ENCODE measurements at places on chromosomes 7 and 10. TPM values are rescaled to one million over a fixed set of nuclear protein-coding genes. Genes with fewer than 3 reads are reported as not detected.
A peak's percentile ranks its signal among the peaks of the same experiment; 100 is the strongest.

FGFBP3 gene
- total RNA-seq, result 3.1 TPM

GHRHR gene
- total RNA-seq, result not detected

EPHA1 gene
- total RNA-seq, result 2.8 TPM

NPC1L1 gene
- total RNA-seq, result not detected

ZNF503 gene
- 0.31 TPM for total RNA-seq

PSMA2 gene
- total RNA-seq, result 193 TPM

HSPA14 gene
- 36.1 TPM for total RNA-seq

DNA sequence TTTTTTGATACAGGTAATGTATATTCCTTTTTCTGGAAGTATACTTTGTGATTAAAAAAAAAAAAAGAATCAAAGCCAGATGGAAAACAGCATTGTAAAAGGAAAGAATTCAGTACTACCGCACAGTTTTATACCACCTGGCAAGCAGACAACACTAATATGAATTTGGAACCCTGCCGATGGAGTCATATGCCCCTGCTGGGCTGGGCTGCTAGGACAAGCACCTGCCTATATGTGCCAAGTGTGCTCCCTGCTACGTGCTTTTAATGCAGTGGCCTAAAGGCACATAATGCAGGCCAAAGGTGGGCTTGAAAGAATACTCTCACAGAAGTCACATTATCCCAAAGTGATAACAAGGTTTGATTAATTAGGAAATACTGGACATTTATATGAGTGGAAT is 29.8 kb upstream of the WAC start:
- peak; percentile 3 for DNase-seq
- H3K27ac ChIP-seq, result no peak overlapping the region
- H3K27me3 ChIP-seq, result no peaks in the 10 kb centered on the region
- no peak overlapping the region for H3K4me3 ChIP-seq

DNA sequence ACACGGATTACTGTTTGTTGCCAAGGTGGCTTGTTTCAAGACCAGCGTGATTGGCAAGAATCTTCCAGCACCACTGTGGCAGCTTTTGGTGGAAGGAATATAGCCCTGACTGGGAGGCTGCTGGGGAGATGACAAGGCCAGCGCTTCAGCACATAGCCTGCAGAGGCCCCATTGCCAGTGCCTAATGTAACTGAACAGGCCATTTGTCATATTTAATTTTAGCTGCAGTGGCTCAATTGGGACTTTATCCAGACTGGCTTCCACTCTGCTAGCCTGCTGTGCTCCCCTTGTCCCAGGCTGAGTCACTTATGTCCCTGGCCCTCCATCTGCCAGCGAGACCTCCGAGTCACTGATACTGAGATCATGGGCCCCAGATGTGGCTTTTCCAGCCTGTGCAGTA is 483.1 kb downstream of the GALNT17 start:
- no peaks in the 10 kb centered on the region for H3K36me3 ChIP-seq
- no peak for DNase-seq
- no peak overlapping the region for H3K4me3 ChIP-seq

GRCh38 chr7:132399367-132399766 is 176.9 kb downstream of the PLXNA4 start:
- no peaks in the 10 kb centered on the region for H3K36me3 ChIP-seq
- H3K4me3 ChIP-seq, result no peak overlapping the region
- H3K27me3 ChIP-seq, result no peaks in the 10 kb centered on the region
- H3K4me1 ChIP-seq, result no peaks in the 10 kb centered on the region

GRCh38 chr7:76292213-76292573 is 10.3 kb upstream of the HSPB1 start:
- no peak overlapping the region for H3K4me3 ChIP-seq
- H3K36me3 ChIP-seq, result no peaks in the 10 kb centered on the region
- H3K27me3 ChIP-seq, result no peaks in the 10 kb centered on the region
- no peak for DNase-seq
- peaks cover 13% of the 10 kb centered on the region for H3K4me1 ChIP-seq
- no peak overlapping the region for H3K27ac ChIP-seq

- no peak overlapping the region for H3K4me3 ChIP-seq
- no peaks in the 10 kb centered on the region for H3K27me3 ChIP-seq
- peak; percentile 52 for DNase-seq
- peaks cover 4% of the 10 kb centered on the region for H3K36me3 ChIP-seq
Measured at GRCh38 chr10:84214612-84215235, 10.6 kb downstream of the LRIT2 start.

GRCh38 chr10:13839430-13839990 is 252.7 kb downstream of the PRPF18 start:
- no peak overlapping the region for H3K27ac ChIP-seq
- DNase-seq, result no peak
- peaks cover 2% of the 10 kb centered on the region for H3K4me1 ChIP-seq
- peaks cover 2% of the 10 kb centered on the region for H3K27me3 ChIP-seq
- H3K4me3 ChIP-seq, result no peak overlapping the region

DNA sequence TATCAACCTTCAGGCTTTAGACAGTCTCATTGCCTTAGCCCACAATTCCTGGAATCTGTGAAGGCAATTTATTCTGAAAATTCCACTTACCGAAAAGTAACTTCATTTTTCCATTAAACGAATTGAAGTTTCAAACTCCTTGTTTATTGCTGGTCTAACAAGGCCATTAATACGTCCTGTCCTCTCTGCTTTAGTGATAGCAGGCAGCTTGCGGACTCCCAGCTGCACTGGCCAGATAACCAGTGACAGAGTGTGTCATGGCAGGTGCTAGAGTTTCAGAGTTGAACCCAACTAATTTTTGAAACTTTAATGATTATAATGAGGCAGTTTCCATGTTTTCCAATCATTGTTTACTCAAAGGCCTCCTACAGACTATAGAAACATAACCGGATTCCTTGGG is 31.1 kb downstream of the LOXL4 start:
- no peaks in the 10 kb centered on the region for H3K4me1 ChIP-seq
- H3K27ac ChIP-seq, result no peak overlapping the region
- H3K36me3 ChIP-seq, result peaks cover 21% of the 10 kb centered on the region
- no peaks in the 10 kb centered on the region for H3K27me3 ChIP-seq
- no peak for DNase-seq

GRCh38 chr10:43867113-43867512 is 218.4 kb upstream of the ZNF32 start:
- no peak overlapping the region for H3K27ac ChIP-seq
- DNase-seq, result no peak
- no peak overlapping the region for H3K4me3 ChIP-seq
- no peaks in the 10 kb centered on the region for H3K36me3 ChIP-seq
- H3K4me1 ChIP-seq, result no peaks in the 10 kb centered on the region
- H3K27me3 ChIP-seq, result no peaks in the 10 kb centered on the region

GRCh38 chr10:31942892-31943291 is 14.3 kb upstream of the ARHGAP12 start:
- H3K4me1 ChIP-seq, result peaks cover 13% of the 10 kb centered on the region
- H3K36me3 ChIP-seq, result no peaks in the 10 kb centered on the region
- H3K4me3 ChIP-seq, result no peak overlapping the region
- H3K27ac ChIP-seq, result no peak overlapping the region
- no peak for DNase-seq

DNA sequence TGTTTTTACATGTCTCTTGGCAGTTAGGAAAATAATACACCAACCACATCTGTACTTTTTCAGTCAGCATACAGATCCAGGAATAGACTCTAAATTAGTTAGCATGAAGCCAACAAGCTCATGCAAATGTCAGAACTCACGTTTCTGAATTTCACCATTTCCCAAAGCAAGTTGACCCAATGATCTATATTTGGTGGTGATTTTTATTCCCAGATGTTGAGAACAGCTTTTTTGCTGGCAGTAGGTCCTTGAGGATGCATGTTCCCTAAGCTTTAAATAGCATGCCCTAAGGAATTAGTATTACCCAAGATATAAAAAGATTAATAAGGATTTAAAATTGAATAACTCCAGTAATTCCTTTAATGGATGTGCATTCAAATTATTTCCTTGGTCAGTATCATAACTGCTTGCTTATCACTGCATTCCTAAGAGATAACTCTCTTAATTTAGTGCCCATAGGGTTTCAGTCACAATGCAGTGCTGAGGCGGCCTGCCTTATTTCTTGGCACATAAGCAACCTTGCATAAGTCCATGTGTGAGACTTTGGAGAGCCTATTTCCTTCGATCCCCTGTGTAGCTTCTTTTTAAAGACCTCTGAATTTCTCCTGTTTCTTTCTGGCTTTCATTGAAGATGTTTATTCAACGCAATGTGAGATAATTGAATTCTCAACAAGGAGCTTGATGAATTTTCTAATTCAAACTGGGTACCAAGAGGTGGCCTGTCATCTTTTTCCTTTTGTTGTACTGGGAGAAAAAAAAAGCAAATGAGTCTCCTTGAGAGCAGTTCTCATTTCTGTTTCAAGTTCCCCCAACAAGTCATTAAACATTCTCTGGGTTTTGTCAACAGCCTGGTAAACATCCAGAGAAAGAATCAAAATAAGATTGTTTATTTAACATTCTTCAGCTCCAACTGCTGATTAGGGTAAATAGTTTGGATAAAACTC is 135.3 kb upstream of the MEOX2 start:
- H3K27me3 ChIP-seq, result no peaks in the 10 kb centered on the region
- DNase-seq, result no peak
- no peak overlapping the region for H3K27ac ChIP-seq
- no peaks in the 10 kb centered on the region for H3K4me1 ChIP-seq
- H3K36me3 ChIP-seq, result no peaks in the 10 kb centered on the region

DNA sequence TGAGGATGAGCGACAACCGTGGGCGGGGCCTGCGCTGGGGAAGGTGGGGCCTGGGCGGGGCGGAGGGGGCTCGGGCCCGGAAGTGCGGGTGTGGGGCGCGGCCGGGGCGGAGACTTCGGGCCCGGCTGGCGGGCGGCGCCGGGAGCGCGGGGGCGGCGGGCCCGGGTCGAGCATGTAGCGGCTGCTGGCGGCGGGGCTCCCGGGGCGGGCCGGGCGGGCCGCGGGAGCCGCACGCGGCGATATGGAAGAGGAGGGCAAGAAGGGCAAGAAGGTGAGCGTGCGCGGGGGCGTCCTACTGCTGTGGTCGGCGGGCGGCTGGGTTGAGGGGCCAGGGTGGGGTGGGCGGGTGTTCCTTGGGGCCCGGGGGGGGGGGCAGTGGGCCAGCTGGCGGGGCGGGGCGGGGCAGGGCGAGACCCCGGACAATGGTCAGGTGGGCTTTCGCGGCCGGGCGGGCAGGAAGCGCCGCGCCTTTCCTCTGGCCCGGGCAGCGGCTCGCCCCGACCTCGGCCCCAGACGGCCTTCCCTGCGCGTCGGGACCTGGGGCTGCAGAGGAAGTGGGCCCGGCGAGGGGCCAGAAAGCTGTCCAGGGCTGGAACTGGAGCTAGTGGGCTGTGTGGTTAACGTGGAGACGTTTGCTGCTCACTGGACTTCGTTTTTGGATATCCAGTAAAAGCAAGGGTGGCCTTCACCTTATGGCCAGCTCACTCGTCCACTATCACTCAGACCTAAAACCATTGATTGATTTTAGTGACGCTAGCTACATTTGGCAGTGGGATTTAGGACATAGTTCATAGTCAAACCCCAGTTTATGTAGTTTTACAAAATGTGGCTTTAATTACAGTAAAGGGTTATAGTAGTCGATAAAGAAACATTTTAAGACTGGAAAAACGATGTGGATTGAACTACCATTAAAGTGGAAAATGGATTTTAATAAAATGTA is at the start of gene CCM2:
Gene CCM2, plus strand, starts transcription at position 109 of the 940 bp plus-strand sequence. Its CDS starts 133 bp downstream, at position 242.
- DNase-seq, result no peak
- peak within 1 kb of the TSS; percentile 83 for H3K4me3 ChIP-seq
- peak within 1 kb of the TSS; percentile 94 for H3K27ac ChIP-seq
- peaks cover 54% of the 10 kb centered on the region for H3K4me1 ChIP-seq
- H3K36me3 ChIP-seq, result peaks cover 22% of the 10 kb centered on the region
- H3K27me3 ChIP-seq, result no peaks in the 10 kb centered on the region

GRCh38 chr10:8061274-8062211 is 7.1 kb downstream of the GATA3 start:
- DNase-seq, result peak; percentile 83
- peak overlapping the region; percentile 98 for H3K27ac ChIP-seq

DNA sequence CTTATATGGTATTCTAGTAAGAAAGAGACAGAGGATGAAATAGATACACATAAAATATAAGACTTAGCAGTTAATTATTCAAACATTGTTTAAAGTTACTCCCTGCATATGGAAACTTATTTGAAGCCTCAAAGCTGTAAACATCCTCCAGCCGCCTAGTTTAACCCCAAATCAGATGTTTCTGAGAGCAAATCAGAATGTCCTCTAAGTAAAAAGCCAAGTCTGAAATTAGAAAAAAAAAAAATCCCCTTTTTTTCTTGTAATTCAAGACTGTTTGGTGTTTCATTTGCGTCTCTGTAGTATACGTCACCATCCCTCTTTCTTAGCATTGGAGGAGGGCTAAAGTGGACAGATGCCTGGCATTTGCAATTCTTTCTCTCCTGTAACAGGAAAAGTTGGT is 46.4 kb downstream of the TMEM26 start:
- peaks cover 2% of the 10 kb centered on the region for H3K27me3 ChIP-seq
- no peaks in the 10 kb centered on the region for H3K4me1 ChIP-seq
- no peak for DNase-seq
- H3K27ac ChIP-seq, result no peak overlapping the region
- H3K4me3 ChIP-seq, result no peak overlapping the region
- H3K36me3 ChIP-seq, result no peaks in the 10 kb centered on the region

GRCh38 chr10:32600317-32600716 is 154.4 kb downstream of the CCDC7 start:
- H3K4me3 ChIP-seq, result no peak overlapping the region
- no peak for DNase-seq
- H3K36me3 ChIP-seq, result peaks cover 59% of the 10 kb centered on the region
- H3K27me3 ChIP-seq, result no peaks in the 10 kb centered on the region
- H3K4me1 ChIP-seq, result no peaks in the 10 kb centered on the region
- H3K27ac ChIP-seq, result no peak overlapping the region

DNA sequence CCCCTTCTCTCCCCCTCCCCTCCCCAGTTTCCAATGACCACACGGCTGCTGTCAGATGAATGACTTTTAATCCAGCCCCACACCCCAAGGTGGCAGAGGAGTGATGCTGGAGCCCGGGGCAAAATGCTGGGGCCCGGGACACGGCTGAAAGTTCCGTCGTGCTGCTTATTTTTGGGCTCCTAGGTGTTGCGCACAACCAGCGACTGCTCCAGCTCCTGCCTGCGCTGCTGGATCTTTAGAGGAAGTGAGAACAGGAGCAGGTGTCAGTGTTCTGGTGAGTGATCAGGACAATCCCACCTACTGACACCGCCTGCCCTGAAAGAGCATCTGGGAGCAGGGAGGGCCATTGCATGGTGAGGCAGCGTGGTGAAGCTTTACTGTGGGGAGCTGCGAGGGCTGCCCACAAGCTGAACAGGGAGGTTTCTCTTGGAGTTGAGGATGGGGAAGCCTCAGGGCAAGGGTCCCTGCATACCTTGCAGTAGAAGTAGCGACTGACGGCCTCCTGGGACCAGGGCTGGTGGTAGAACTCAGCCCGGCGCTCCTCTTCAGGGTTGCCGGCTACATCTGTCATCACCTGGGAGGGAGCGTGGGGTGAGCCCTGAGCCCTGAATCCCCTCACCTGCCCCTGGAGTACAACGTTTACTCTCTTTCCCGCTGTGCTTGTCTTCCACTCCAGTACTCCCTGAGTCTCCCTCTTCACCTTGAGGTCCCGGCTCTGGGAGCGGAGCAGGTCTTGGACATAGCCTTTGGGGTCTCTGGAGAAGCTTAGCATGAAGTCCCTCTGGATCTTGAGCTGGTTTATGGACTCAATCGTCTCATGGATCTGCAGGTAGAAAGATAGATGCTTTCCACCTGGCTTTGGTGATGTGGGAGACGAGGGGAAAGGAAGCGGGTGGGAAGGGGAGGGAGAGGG is 6.9 kb downstream of the CHPF2 start:
- H3K27me3 ChIP-seq, result no peaks in the 10 kb centered on the region
- no peak overlapping the region for H3K4me3 ChIP-seq
- DNase-seq, result no peak
- H3K27ac ChIP-seq, result no peak overlapping the region

Data from activated CD8-positive, alpha-beta T cell treated with anti-CD3 and anti-CD28 coated beads for 36 hours (primary cell).